ENCODE measurements at places on chromosomes 11 and 22. TPM values are rescaled to one million over a fixed set of nuclear protein-coding genes. Genes with fewer than 3 reads are reported as not detected.
A peak's percentile ranks its signal among the peaks of the same experiment; 100 is the strongest.

GRCh38 chr22:41841085-41841712, 8.3 kb downstream of the SREBF2 start:
- DNase-seq, result no peak

- no peak for DNase-seq
Observed at GRCh38 chr11:113504586-113504985, 29.4 kb upstream of the DRD2 start.

DNA sequence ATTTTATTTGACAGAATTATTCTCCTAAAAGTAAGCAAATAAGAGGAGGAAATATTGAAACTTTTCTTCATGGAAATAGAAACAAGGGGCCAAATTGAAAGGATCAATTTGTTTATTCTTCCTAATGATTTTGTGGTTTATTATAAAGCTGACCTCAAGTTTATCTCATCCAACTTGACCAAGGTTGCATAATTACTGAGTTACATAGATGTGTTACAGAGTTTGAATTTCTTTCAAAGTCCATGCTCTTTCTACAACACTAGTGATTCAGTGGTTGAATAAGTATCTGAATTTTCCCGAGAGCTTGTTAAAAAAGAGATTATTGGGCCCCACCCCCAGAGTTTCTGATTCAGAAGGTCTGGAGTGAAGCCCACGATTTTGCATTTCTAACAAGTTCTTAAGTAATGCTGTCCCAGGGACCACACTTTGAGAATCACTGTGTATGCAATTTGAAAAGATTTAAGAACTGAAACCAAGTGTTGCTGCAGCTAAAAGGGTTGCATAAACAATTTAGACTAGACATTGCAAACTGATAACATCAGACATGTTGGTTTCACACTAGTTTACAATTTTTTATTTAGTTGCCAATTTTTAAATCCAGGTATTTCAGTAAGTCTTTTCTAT, 485.7 kb upstream of the ANO5 start:
- DNase-seq, result no peak

- no peak for DNase-seq
Observed at GRCh38 chr11:75334976-75335375, 16.5 kb downstream of the ARRB1 start.

DNA sequence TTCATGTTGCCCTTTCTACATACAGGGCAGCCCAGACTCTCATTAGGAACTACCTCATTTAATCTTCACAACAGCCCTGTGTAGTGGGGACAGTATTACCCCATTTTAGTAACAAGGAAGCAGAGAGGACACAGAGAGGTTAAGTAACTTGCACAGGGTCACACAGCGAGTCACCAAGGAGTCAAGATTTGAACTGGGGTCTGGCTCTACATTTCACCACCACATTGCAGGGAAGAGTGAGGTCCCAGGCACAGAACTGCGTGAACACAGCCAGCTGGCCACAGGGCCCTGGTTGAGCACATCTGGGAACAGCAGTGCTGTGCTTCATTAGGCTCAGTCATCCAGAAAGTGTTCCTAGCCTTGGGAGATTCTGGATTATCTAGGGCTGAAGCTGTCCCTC, 45.4 kb upstream of the ISX start:
- DNase-seq, result no peak

DNA sequence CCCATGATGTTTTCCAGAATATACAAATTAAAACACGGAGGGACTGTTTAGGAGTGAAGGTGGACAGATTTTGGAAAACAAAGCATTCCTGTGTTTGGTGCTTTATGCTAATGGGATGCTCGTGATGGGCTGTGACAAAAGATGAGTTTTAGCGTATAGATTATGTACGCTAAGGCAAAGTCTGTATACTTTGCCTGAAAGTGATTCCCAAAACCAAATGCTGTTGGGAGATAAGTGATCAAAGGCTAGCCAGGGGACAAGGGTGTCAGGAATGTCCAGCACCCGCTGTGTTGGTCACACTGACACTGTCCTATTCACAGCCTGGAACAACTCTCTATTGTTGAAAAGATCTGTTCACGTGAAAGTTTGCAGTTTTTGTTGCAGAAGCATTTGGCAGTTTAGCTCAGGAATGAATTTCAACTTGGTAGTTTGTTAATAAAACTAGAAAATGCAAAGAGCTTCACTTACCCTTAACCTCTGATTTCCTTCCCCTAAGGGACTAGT, 1.5 kb downstream of the JAM3 start:
- no peak for DNase-seq

DNA sequence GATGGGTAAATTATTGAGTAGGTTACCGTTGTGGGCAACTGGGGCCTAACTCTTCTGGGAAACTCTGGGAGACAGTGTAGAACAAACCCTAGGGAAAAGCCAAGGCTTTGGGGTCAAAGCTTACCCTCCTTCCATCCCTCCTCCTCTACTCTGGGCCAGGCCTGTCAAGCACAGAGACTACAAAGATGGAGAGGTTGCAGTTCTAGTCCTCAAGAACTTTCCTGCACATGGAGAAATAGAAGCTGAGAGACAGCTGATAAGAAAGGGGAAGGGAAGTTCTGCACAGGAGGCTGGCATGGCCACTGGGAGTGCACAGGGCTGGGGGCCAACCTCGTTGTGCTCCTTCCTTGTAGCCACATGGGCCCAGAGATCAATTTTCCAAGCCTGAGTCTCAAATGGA, 67.2 kb upstream of the ALX4 start:
- no peak for DNase-seq

- DNase-seq, result no peak
Observed at GRCh38 chr11:128310676-128311445, 276.5 kb downstream of the ETS1 start.

- no peak for DNase-seq
Observed at GRCh38 chr22:49620003-49620556, 207.6 kb downstream of the BRD1 start.

DNA sequence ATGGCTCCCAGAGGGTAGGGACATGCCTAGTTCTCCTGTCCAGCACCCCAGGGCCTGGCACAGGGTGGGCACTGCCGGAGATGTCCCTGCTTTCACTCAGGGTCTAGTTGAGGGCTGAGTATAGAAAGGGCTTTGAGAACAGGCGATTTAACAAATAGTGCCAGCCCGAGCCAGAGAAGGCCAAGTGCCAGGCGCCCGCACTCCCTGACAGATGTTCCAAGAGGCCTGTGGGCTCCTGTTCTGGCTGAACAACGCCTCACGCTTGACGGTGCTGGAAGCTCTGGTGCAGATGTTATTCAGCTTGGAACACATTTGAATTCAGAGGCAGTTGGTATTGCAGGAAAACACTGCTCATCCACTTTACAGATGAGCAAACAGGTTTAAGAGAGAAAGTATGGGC, 46.5 kb downstream of the NFAM1 start:
- no peak for DNase-seq

DNA sequence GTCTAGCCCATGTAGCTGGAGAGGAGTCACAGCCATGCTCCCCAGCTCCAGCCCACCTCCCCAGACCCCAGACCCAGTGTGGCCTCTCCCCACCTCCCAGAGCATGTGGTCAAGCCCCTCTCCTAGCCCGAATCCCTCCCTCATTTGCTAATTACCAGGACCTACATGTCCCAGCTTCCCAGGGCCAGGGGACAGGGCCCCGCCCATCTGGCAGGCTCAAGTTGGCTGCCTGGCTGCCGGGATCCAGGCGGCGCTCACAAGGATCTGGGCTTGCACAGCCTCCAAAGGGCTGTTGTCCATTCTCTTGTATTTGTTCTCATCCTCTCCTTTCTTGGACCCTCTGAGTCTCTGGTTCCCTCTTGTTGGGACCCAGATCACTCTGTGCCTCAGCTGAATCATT, 4.6 kb upstream of the MIF start:
- no peak for DNase-seq

- no peak for DNase-seq
Observed at GRCh38 chr11:1054143-1055108, 17.9 kb upstream of the MUC6 start.

DNA sequence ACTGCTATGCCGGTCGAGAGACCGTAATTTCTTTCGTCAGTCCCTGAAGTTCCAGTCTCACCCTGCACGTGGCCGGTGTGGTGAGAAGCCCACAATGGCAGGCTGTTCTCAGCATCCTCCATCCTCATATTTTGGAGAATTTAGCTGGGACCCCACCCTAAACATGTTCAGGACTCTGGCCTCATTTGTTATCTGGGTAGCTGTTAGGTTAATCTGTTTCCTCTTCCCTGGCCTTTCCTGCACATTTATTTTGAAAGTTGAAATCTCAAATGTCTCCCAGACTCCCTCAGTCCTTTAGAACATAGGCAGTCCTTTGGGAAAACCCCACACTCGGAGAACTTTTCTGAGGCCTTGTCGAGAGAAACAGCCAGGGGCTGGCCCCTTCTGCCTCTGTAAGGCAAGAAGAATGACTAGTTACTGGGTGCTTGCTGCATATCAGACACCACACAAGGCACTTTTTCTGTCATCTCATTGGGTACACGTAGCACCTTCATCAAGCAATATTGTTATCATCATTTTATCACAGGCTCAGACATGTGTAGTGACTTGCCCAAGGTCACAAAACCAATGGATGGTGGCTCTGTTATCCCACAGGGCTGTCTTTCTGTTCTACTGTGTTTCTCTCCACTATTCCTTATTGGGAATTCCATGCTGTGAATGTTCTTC, 109.3 kb upstream of the CRYBB3 start:
- DNase-seq, result no peak

DNA sequence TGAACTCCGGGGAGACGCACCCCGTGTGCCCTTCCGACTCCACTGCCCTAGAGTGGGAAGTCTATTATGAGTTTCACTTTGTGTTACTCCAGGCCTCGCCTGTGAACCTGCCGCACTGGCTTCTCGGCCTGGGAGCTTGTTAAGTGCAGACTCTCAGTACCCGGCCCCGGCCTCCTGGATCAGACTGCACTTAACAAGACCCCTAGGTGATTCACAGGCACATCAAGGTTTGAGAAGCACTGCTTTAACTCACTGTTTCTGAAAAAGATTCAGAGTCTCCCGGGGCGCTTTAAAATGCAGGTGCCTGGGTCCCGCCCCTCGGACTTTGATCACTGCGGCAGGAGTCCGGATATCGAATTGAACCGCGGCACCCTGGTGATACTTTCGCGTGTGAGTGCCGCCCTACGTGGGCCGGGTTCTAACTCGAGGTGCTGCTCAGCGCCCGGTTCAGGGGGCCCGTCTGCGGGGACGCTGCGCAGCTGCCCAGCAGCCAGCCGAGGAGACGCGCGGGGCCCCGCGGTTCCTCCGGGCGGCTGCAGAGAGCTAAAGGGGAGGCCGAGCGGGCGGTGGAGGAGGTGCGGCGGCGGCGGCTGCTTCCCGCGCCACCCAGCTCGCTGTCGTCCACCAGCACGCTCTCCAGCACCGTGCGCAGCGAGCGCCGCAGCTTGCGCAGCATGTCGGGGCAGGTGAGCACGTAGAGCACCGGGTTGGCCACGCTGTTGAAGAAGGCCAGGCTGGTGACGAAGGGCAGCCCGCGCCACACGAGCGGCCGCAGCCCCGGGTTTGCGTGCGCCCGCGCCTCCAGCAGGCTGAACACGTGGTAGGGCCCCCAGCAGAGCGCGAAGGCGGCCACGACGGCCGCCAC, 3.4 kb downstream of the PTGDR2 start:
- DNase-seq, result peak; percentile 89

GRCh38 chr11:44261800-44262591, 47.9 kb downstream of the ALX4 start:
- no peak for DNase-seq

- no peak for DNase-seq
Observed at GRCh38 chr22:27896245-27896644, 22.8 kb downstream of the PITPNB start.

DNA sequence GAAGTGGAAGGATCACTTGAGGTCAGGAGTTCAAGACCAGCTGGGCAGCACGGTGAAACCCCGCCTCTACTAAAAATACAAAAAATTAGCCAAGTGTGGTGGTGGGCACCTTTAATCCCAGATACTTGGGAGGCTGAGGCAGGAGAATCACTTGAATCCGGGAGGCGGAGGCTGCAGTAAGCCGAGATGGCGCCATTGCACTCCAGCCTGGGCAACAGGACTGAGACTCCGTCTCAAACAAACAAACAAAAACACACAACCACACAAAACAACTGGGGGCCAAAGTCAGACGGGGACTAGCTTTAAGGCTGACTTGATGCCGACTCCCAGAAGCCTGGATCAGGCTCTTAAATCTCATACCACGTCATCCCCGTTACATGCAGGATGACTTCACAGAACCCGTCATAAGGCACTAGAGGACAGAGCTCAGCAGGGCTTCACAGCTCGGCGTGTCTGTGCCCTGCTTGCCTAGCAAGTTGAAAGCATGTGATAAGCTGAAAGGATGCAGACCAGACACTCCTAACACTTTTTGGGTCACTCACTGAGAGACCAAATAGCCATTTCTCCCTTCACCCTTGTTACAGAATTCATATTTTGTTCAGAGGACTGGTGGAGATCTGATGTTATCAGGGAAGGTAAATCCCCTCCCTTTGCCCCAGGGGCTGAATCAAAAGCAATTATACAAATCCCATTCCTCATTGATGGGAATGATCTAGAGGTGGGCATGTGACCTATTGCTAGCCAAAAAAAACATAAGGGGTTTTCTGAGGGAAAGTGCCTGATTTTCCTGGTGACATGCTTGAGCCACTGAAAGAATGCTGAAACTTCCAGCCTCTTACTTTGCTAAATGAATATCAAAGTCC, 65.4 kb downstream of the GAB2 start:
- DNase-seq, result no peak

- DNase-seq, result no peak
Observed at GRCh38 chr11:35464308-35464707, 45.0 kb upstream of the SLC1A2 start.

- DNase-seq, result no peak
Observed at GRCh38 chr22:43031617-43032016, 16.7 kb upstream of the PACSIN2 start.

- no peak for DNase-seq
Observed at GRCh38 chr22:20062766-20063083, 17.3 kb upstream of the DGCR8 start.

- DNase-seq, result no peak
Observed at GRCh38 chr11:116976941-116977570, 121.2 kb downstream of the SIK3 start.

- no peak for DNase-seq
Observed at GRCh38 chr11:36333897-36334296, 37.8 kb downstream of the PRR5L start.

Gene BIRC3
- 2.1 TPM for total RNA-seq

Gene ANKK1
- 0.08 TPM for total RNA-seq

Gene WBP2NL
- total RNA-seq, result 0.53 TPM

Gene ACR
- total RNA-seq, result 0.83 TPM

Gene GAL3ST3
- not detected for total RNA-seq

Gene XKR3
- total RNA-seq, result not detected

Gene SLC22A12
- not detected for total RNA-seq

Gene KCNK4
- not detected for total RNA-seq

Gene ART1
- total RNA-seq, result not detected

Gene HMOX1
- 35.9 TPM for total RNA-seq

Gene OR2AG1
- not detected for total RNA-seq

Gene KCNE3
- total RNA-seq, result 2.1 TPM

Gene KRTAP5-11
- total RNA-seq, result not detected

Gene APOL6
- 31.7 TPM for total RNA-seq
